KG1 (cell line): ENCODE measurements at places on chromosomes 2 and 18.

DNA sequence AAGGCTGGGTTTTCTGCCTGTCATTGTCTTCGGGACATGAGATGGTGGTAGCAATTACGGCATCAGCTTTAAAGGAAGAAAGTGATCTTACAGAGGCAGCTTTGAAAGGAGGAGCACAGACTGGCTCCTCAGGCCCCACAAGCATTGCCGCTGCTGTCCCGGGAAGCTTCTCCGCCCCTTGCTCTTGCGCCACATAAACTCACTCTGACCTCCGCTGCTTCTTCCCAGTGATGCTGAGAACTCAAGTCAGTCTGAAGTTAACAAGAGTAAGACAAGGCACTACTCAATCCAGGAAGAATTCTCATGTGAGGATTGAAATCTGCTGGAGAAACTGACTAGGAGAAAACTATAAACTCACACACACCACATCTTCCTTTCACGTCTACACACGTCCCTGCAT, 112.4 kb upstream of the RIOK3 start:
- DNase-seq: no peak

DNA sequence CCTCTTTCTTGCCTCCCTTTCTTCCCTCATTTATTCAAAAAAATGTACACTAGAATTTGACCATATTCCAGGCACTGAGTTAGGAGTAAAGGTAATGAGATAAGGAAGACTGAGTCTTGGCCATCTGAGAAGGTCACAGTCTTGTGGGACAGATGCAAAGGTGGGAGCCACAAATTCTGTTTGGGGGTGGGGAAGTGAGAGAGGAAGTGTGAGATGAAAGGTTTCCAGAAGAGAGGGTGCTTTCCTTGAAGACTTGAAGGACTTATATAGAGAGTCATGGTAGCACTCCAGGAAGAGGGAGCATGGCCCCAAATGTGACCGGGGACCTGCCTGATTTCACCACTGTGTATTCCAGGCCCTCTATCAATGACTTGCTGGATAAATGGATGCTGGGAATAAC, 320.6 kb downstream of the LPIN1 start:
- no peak for DNase-seq

- DNase-seq: no peak
Observed at GRCh38 chr2:181354626-181355025, 102.6 kb upstream of the ITGA4 start.

GRCh38 chr2:223952280-223952968, 4.8 kb upstream of the MRPL44 start:
- no peak for DNase-seq

- DNase-seq: no peak
Observed at GRCh38 chr2:39615675-39616074, 50.0 kb upstream of the TMEM178A start.

DNA sequence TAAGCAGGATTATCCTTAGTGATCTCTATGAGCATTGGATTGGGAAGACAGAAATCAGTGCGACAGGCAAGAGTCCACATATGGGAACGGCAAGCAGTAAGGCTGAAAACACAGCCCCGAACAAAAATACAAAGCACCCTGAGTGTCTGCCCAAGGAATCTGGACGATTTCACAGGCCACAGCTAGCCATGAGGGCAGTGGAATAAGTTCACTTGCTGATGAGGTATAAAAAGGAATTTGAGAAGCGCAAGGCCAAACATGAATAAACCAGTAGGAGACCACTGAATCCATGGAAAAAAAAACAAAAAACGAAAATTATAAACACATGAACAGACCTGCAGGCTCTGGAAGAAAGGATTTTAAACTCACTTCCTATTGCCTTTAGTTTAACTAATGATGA, 24.3 kb downstream of the WDSUB1 start:
- no peak for DNase-seq

- DNase-seq: no peak
Observed at GRCh38 chr18:76370686-76371085, 124.4 kb downstream of the ZNF516 start.

DNA sequence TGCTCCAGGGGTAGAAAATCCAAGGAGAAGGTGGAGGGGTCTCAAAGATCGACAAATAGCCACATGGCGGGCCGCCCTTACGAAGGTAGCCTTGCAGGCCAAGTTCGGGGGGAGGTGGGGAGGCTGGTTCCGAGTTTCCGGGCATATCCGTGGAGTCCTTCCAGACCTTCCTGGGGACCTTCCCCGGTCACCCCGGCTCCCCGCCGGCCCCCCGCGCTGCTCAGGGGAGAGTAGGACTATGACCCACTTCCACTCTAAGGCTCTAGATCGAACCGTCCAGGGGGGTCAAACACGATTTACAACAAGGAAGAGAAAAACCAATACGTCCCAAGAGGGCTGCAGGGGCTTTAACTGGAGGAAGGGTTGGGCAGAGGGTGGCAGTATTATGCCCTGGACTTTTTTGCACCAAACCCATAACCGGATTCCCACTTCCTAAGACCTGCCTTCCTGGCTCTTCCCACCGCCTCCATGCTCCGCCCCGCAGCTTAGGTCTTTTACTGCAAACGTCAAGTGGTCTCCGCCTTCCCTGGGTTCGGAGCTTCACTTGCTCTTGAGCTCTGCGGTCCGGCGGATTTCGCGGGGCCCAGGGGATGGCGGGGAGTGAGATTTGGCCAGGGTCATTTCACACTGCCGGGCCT, 779 bp upstream of the LYPD6 start:
- DNase-seq: no peak

DNA sequence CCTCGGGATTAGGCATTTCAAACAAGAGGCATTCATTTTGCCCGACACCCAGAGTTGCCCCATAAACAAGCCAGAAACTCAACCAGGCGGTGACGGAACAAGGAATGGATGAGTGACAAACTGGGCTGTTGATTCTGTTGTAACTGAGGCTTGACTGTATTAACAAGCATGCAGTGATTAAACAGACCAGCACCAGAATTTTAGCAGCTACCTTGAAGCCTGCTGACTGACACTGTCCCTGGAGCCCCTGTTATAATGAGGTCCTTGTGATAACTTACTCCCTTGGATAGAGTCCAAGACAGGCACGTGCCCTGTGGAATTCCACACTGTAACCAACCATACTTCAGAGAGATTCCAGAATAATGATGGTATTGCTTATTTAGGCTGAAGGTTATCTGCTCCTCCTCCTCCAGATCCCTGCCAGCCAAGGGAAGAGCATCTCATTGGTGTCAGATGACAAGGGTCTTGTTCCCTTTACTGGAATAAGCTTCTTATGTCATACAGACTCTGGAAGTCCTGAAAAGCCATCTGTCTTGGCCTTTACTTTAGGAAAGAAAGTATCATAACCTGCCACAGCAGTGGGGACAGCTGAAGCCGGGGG, 97.1 kb upstream of the RMDN2 start:
- no peak for DNase-seq

DNA sequence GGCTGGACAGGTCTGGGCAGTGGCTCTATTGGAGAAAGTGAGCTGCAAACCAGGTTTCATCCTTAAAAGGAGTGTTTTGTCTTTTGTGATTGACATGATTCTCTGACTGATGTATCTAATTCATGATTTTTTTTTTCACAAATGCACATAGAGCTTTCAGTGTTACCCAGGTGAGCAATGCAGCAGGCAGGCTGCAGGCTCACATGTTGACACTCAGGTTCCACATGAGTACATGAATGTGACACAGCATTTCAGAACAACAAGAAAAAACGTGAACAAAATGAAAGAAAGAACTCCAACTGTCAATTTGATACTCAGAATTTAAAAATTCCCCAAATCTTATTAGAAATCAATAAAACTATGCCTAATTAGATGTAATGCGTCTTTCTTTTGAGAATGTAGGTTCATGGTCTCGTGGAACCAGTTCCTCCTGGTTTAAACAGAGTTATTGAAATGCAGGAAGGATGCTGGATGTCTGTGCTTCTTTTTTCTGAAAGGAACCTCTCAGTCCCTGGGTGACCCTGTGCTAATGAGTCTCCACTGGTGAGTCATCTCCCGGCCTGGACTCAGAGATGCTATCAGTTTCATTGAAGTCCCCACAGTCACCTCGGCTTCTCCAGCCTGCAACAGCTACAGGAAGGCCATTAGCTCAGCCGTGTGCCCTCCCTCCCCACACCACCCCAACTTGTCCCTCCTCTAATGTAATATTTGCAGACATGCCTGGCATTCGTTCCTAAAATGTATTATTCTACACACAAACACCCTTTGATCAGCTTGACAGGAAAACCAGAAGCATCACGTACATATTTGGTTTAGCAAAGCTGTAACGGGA, 430.4 kb downstream of the LPIN1 start:
- peak; percentile 63 for DNase-seq

DNA sequence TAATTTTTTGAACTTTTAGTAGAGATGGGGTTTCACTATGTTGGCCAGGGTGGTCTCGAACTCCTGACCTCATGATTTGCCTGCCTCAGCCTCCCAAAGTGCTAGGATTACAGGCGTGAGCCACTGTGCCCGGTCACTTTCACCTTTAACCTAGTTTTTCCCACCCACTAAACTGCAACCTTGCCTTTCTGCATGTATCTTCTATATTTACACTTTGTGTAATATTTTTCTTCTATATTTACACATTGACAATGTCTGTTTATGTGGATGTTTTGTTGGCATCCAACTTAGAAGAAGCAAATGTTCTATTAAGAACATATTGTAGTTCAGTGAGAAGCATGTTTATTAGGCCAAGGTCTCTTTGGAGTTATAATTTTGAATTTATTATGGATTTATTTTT, 26.7 kb downstream of the SNRPD1 start:
- no peak for DNase-seq

- DNase-seq: no peak
Observed at GRCh38 chr2:189821953-189822748, 37.9 kb downstream of the PMS1 start.

DNA sequence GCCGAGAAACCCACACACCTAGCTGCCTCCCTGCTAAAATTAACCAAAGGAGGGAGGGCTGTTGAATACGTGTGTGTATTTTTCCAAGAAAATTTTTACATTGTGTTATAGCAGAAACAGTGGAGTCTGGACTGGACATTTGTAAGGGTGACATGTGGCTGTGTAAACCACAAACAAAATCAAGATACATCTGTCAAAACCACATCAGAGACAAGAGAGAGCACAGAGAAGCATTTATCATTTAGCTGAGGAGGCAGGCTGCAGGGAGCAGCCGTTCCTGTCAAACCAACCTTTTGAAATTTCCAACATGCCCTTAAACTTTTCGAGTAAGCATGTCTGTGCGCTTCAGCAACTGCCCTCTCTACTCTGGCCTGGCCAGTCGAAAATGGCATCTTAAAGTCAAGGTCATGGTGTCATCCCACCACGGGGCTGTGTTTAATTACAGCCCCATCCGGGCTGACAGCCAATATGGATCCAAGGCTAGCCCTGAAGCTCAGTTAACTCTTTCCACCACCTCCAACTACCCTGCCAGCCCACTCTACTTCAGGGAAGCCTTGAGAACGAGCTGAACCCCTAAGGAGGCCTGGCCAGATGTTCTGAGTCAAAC, 8.4 kb downstream of the BCL11A start:
- no peak for DNase-seq

GRCh38 chr2:71846669-71847291, 300.9 kb downstream of the CYP26B1 start:
- DNase-seq: no peak

DNA sequence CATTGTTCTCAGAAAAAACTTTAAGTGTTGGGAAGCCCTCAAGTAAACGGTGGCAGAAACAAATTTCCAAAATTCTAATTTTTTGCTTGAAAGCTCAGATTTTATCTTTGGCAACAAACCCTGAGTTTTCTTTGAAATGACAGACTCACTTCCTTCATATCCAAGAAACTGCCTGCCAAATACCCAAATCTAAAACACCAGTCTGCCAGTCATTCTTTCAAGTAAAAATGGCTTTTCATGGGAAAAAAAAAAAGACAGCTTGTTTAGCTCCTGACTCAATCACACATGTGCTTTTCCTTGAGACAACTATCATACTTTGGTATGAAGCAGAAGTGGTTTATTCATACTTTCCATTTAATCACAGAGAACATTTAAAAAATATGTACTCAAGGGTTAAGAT, 40.6 kb upstream of the CSRNP3 start:
- no peak for DNase-seq

GRCh38 chr2:198062826-198063225, 258.4 kb downstream of the PLCL1 start:
- no peak for DNase-seq

- DNase-seq: no peak
Observed at GRCh38 chr2:158723921-158724802, 71.0 kb upstream of the DAPL1 start.

- peak; percentile 25 for DNase-seq
Observed at GRCh38 chr2:215888680-215889079, 124.7 kb downstream of the MREG start.

- no peak for DNase-seq
Observed at GRCh38 chr2:54438271-54438670, 17.9 kb upstream of the SPTBN1 start.

GRCh38 chr2:189927823-189928222, 134.7 kb downstream of the MSTN start:
- no peak for DNase-seq

GRCh38 chr2:201008296-201008829, 44.9 kb upstream of the ORC2 start:
- DNase-seq: no peak

DNA sequence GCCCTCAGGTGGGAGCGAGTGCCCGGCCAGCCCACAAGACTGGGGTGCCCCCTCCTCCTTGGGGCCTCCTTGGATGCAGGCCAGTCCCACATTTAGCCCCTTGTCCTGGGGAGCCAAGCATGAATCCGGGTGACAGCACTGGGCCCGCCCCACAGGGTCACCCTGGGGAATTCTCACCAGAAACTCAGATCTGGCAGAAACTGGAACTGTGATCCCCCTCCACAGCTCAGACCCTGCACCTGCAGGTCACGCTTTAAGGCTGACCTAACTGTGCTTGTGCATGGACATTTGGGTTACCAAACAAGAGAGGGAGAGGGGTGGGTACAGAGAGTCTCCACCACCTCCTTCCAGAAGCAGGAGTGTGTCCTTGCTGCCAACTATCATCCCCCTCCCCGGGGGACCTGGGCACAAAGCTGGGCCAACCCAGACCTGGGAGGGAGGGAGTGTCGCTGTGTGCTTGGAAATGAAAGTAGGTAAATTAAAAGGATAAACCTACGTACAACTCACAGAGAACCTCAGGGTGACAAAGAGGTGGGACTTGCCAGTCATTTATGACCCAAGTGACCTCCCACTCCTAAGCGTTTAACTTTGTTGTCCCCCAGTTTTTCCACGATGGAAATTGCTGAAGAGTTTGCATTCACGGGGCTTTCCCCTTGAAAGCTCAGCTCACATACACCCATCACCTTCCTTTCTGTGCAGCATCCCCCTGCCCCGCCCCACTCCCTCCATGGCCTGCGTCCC, 9.1 kb downstream of the ITM2C start:
- no peak for DNase-seq

GRCh38 chr2:65518751-65519150, 86.4 kb upstream of the SPRED2 start:
- no peak for DNase-seq

- no peak for DNase-seq
Observed at GRCh38 chr2:33207151-33207740, 260.5 kb downstream of the LTBP1 start.
